Left colon (tissue), 2 donors: ENCODE measurements at places on chromosomes 3 and 15. TPM values are rescaled to one million over a fixed set of nuclear protein-coding genes. Genes with fewer than 3 reads are reported as not detected.
A peak's percentile ranks its signal among the peaks of the same experiment; 100 is the strongest.

DNA sequence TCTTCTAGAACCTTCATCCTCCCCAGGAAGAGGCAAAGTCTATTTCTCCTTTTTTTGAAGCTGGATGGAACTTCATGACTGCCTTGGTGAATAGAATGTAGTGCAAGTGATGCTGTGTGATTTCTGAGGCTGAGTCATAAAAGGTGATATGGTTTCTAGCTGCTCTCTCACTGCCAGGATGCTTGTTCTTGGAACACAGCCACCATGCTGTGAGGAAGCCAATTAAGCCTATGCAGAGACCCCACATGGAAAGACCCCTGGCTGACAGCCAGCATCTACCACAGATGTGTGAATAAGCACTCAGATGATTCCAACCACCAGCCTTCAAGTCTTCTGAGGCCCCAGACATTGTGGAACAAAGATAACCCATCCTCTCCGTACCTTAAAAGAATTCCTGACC, 57.0 kb downstream of the ISL2 start:
- DNase-seq, result no peak

- no peak for DNase-seq
These were observed 173.6 kb downstream of the PLD1 start for GRCh38 chr3:171636666-171637065.

DNA sequence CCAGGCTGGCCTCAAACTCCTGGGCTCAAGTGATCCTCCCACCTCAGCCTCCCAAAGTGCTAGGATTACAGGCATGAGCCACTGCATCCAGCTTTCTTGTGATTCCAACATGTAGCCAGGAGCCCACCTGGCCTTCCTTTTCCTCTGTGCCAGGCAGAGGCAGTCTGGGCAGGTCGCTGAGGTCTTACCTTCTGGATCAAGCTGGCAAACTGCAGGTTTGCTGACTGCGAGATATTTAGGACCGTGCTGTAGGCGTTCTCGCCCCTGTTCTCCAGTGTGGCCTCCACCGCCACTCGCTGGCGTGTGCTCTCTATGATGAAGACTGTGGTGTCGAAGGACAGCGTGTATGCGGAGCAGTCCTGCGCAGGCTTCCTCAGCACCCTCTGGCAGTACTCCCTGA, 42.5 kb downstream of the FEM1B start:
- no peak for DNase-seq

DNA sequence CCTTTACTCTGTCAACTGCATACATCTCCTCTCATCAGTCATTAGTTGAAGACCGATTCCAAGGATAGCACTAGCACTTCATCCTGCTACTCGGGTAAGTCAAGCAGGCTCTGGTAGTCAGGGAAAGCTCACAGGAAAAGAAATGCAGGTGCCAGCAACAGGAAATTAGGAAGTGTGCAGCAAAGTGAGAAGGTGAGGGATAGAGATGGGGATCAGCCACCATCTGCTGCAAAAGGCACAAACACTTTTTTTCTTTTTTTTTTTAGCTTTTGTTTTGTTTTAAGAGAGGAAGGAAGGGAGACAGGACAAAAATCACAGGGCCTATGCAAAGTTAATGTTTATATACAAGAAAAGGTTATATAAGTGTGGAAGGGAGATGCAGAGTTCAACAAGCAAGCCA, 9.0 kb upstream of the BTLA start:
- no peak for DNase-seq

- DNase-seq, result no peak
These were observed 76.0 kb downstream of the EEFSEC start for GRCh38 chr3:128229106-128229857.

GRCh38 chr3:128282380-128283196, 129.3 kb downstream of the EEFSEC start:
- DNase-seq, result no peak

- no peak for DNase-seq
These were observed 11.7 kb upstream of the FYCO1 start for GRCh38 chr3:46007280-46007679.

GRCh38 chr3:3560591-3561311, 238.5 kb upstream of the LRRN1 start:
- no peak for DNase-seq

GRCh38 chr3:142875583-142876207, 13.2 kb downstream of the PCOLCE2 start:
- no peak for DNase-seq

- no peak for DNase-seq
These were observed 6.6 kb downstream of the RBP1 start for GRCh38 chr3:139532976-139533375.

GRCh38 chr3:83683937-83684598, 1274.7 kb upstream of the CADM2 start:
- DNase-seq, result no peak

DNA sequence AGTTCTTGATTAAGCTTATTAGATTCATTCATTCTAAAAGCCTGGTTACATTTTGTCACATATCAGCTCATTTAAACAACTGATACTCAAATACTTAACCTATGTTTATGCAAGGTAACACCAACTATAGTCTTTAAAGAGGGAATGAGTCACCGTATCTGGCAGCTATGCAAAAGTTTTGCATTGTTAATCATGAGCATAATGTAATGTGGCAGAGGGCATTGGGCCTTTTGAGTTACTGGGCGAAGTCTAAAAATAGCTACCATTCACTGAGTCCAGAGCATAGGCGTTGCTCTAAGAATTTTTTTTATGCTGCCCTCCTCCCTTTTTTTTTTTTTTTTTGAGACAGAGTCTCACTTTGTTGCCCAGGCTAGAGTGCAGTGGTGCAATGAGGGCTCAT, 277.7 kb upstream of the ZNF717 start:
- DNase-seq, result no peak

- peak; percentile 64 for DNase-seq
These were observed 923 bp downstream of the SIAH2 start for GRCh38 chr3:150761831-150762661.

GRCh38 chr3:186509423-186509822, 34.8 kb downstream of the CRYGS start:
- no peak for DNase-seq

GRCh38 chr3:111715911-111716523, 120.9 kb upstream of the ZBED2 start:
- DNase-seq, result peak; percentile 33

- no peak for DNase-seq
These were observed 311.5 kb downstream of the TLE3 start for GRCh38 chr15:69786136-69786701.

- no peak for DNase-seq
These were observed 12.2 kb downstream of the PROS1 start for GRCh38 chr3:93961489-93961888.

DNA sequence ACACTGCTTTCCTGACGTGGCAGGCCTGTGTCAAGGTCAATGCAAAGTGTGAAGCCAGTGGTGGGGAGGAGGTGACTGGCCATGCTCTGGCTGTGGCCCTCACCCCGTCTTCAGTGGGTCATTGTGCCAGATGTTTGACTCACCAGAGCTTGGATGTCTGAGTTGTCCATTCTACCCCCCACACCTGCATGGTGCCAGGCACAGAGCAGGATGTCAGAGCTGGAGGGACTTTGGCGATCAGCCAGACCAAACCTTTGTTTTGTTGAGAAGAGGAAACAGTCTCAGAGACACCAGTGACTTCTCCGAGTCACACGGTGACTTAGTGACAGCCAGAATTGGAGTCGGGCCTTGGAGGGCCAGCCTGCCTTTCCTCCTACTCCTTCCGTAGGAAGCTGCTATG, 49.5 kb downstream of the SMAD6 start:
- DNase-seq, result no peak

GRCh38 chr15:31472636-31473384, 146.2 kb downstream of the KLF13 start:
- DNase-seq, result peak; percentile 46

DNA sequence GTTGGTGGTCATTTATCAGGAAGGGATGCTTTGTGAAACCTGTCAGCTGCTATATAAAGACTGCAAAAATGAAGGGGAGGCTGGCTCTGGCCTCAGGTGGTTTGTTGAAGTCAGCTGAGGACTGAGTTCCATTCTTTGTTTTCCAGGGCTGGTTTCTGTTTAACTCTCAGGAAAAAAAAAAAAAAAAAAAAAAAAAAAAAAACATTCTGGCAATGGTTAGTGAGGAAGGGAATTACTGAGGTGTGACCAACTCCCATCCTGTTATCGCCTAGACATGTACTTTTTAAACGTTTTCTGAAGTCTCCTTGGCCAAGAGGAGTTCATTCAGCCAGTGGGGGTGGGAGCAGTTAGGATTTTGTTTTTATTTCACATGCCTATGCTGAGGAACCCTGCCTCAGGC, 316.3 kb downstream of the OXSM start:
- no peak for DNase-seq

The TIGIT gene
- 1.2 TPM for total RNA-seq

The CCNDBP1 gene
- 79.8 TPM for total RNA-seq

The GPR62 gene
- total RNA-seq, result not detected

The ATP13A4 gene
- total RNA-seq, result 14.2 TPM

The ZNF774 gene
- total RNA-seq, result 21.2 TPM

The CPLX3 gene
- 0.15 TPM for total RNA-seq

The OSBPL10 gene
- 16.2 TPM for total RNA-seq

The RPP14 gene
- 21.3 TPM for total RNA-seq

The KCNMB3 gene
- 2.4 TPM for total RNA-seq

The TICRR gene
- 1.3 TPM for total RNA-seq

The SCG5 gene
- 9.5 TPM for total RNA-seq

The CHL1 gene
- total RNA-seq, result 9.3 TPM

The CAPN3 gene
- total RNA-seq, result 13.8 TPM
